Stimulated activated CD4-positive, alpha-beta T cell treated with anti-CD3 and anti-CD28 coated beads, Interleukin-12 subunit alpha, Interleukin-12 subunit beta, amount 100 ng/mL, for 4 hours (primary cell): ENCODE measurements at places on chromosomes 4 and X.

DNA sequence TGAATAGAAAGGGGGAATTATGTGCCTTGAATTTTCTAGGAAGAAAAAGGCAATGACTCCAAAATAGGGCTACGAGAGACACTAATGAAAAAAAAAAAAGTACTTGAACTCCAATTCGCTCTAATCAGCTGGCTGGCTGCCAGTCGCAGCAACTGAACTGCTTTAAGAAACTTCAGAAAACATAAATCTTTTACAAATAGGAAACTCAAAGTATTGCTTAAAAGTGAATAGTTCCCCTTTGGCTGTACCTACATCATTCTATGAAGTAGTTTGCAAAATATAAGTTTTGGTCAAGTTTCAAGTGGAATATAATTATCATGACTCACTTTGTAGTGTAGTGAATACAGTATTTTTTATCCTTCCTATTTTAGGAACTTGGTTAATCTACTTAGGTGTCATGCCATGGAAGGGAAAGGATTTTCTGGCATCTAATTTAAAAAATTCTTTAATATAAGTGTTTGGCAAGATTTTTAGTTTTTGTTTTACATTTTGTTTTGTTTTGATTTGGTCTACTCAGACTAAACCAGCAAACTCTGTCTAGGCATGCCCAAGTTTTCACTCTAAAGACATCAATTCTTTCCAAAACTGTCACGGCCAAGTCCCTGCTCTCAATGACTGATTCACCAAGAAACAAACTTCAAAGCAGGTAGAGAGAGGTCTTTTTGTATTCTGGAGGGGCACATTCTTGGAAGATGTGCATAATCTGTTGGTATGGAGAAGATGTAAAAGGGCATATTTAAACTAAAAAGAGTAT lies 382.4 kb upstream of the GALNT7 start:
- no peak for DNase-seq

DNA sequence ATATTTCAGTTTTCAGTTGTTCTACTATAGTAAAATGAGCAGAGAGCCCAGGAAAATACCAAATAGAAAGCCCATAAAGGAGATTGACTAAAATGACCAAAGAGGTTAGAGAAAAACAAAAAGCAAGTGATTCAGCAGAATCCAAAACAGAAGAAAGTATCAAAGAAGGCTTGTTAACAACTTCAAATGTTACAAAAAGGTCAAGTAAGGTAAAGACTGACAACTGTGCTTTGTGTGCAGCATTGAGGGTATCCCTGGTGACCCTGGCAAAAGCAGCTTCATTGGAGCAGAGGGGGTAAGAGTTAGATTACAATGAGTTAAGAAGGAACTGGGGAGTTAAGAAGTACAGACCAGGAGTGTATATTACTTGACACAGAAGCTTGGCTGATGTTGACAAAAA lies 317.9 kb downstream of the OPHN1 start:
- DNase-seq: no peak

DNA sequence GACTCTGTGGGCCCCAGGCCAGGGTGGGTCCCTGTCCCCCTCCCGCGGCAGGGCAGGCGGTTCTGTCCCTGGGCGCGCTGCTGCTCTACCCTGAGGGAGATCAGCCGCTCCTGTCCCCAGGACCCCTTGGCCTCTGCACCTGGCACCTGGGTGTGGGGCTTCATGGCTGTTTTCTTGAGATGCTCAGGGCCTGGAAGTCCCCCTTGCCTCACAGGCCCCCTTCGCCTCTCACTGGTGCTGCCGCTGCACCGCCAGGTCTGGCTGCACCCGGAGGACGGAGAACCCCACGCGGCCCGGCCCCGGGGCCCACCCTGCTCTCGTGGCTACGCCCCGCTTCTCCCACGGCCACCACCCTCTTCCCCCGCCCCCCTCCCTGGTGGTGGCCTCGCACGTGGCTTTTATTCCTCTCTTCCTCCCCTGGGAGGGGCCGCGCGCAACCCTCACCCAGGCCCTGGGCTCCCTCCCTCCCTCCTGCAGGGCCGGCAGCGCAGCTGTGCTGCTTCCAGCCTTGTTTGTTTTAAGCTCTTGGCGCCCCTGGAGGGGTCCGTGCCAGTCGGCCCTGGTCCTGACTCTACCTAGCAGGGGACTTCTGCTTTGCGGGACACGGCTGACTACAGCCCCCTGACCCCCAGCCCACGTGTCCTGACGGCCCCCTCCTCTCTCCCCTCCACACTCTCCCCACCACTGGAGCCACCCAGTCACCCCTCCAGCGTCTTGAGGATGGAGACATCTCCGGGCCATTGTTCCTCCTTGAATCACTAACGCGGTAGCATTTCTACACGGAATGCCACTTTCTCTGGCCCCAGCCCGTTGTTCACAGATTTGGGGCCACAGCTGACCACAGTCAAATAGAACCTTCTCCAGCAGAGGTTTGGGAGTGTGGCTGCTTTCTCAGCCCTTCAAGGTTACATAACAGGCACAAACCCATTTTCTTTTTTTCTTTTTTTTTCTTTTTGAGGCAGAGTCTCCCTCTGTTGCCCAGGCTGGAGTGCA lies 20.6 kb upstream of the CLDN24 start:
- DNase-seq: no peak

GRCh38 chrX:97787849-97788248 lies 904.1 kb downstream of the RPA4 start:
- DNase-seq: no peak

GRCh38 chr4:55323375-55323774 lies 22.7 kb upstream of the SRD5A3 start:
- DNase-seq: no peak

- no peak for DNase-seq
These were observed 36.0 kb upstream of the ARSJ start for GRCh38 chr4:114015444-114015899.

DNA sequence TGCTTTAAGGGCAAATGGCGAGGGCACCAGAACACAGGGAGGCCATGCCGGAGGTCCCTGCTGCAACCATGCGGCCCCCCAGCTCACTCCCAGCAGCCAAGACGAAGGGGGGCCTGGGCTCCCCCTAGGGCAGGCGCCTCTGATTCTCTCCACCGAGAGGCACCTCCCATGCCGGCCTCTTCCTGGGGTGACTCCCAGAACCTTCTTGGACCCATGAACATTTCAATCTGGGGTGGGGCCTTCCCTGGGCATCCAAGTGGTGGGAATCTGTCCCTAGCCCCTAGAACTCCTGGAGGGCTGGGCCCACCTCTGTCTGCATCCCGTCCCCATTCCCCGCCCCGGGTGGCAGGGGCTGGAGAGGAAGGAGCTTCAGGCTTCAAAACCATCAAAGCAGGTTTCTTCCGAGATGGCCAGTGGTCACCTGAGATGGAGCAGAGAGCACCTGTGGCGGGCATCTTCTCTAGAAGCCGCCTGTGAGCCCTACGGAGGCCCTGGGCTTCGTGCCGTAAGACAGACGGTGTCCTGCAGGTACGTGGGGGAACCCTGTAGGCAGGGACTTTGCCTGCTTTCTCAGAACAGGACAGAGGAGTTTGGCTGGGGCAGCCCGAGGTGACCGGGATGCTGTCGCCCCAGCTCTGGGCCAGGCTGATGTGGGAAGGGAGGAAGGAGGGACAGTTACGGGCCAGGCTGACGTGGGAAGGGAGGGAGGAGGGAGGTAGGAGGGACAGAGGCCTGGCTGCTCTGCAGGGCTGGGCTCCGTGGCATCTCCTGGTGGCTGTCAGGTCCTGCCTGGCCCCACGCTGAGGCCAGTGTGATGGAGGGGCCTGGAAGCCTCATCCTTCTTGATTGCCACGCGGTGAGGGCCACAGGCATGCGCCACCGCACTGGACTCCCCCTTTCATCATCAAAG lies 6.8 kb upstream of the SLC25A6 start:
- DNase-seq: no peak

DNA sequence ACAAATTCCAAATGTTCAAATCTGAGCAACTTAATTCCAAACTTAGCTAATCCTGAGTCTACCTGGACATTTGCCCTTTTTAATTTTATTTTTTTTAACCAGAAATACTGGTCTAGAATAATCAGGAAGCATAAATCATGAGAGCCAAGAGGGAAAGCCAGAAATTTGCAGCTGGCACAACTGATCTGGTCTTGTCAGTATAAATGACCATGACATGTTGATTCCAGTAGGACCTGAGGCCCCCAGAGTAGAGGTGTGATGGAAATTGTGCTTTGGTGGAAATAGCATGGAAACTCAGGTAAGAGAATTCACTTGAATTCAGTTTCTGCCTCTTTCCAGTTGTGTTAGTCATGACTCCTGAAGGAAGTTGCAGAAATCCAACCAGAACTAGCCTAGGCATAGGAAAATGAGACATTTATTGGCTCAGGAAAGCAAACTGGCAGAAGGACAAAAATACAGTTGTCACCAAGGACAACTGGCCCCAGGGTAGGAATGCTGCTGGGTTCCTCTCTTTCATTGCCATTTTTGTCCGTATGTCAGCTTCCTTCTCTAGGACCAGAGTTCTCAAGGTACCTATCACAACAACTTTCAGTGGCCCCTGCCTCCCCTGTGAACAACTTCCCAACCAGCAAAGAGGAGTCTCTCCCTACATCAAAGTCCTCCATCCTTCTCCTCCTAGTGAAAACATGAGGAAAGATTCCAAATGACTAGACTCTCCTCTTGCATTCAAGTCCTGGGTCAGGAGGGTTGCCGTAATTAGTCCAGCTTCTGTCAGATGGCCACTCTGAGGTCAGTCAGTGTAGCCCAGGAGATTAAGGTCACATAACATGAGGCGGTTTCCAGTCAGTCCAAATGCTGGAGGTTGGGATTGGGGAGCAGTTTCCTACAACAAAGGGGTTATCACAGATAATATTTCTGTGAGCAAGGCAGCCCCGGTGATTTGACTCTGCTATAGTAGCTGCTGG lies 29.3 kb upstream of the MYOZ2 start:
- DNase-seq: no peak

- no peak for DNase-seq
These were observed 90.2 kb downstream of the SLC2A9 start for GRCh38 chr4:9931146-9931545.

- DNase-seq: no peak
These were observed 103.0 kb downstream of the SYNPO2 start for GRCh38 chr4:118991686-118992085.

DNA sequence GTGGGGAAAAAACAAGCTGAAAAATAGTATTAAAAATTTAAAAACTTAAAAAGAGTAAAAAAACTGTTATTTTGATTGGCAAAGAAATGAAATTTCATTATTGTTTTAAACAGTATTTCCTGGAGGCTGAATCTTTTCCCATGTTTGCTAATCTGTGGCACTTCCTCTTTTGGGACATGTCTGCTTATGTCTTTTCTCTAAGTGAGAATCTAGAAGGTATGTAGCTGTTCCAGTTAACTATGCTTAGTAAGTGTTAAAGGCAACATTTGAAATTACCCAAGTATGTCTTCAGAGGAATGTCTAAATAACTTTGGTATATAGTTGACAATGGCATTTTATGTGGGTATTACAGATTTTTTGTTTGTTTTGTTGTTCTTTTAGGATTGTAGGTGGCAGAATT lies 81.6 kb upstream of the TBC1D9 start:
- no peak for DNase-seq

DNA sequence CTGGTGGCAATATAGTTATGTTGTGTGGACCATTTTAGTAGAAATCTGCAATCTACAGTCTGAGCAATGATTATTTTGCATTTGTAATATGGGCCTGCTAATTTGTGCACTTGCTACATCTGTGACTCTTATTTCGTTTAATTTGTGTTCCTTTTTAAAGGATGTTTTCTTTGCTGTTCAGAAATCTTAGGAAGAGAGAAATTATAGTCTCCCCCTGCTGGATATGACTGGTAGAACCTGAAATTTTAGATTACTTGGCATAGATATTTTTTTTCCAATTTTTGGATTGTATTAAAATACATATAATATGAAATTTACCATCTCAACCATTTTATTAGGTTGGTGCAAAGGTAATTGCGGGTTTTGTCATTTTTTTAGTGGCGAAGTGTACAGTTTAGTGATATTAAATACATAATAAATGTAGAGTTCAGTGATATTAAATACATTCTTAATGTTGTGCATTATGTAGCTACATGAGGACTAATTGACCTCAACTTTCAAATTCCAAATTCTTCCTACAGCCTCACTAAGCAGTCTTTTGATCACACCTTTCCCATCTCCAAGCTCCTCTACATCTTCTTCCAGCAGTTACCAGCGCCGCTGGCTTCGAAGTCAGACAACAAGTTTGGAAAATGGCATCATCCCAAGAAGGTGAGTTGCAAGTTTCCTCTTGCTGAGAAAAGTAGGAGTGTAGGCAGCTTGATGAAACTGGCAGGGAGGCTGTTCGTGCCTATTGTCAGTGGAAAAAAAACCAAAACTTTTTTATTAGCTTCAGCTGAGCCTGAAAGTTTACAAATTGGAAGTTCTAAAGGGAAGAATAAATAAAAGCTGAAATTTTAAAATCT lies 82.2 kb downstream of the FNIP2 start:
- DNase-seq: no peak

GRCh38 chrX:16267431-16267830 lies 100.2 kb downstream of the MAGEB17 start:
- no peak for DNase-seq

DNA sequence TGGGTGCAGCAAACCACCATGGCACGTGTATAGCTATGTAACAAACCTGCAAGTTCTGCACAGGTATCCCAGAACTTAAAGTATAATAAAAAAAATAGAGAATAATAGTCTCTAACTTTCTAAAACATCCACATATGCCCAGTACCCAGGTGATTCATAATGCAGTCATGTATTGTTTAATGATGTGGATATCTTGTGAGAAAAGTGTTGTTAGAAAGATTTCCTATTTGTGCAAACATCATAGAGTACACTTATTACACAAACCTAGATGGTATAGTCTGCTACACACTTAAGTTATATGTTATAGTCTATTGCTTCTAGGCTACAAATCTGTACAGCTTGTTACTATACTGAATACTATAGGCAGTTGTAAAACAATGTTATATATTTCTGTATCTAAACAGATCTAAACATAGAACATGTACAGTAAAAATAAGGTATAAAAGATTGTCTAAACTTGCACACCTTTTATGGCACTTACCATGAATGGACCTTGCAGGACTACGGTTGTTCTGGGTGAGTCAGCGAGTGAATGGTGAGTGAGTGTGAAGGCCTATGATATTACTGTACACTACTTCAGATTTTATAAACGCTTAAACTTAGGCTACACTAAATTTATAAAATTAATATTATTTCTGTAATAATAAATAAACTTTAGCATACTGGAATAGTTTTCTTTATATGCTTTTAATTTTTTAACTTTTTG lies 232.2 kb upstream of the SLIT2 start:
- no peak for DNase-seq

- no peak for DNase-seq
These were observed 61.2 kb downstream of the STK32B start for GRCh38 chr4:5112333-5113095.

GRCh38 chrX:9902656-9903055 lies 64.5 kb upstream of the CLDN34 start:
- no peak for DNase-seq

GRCh38 chr4:37068580-37068979 lies 176.0 kb upstream of the NWD2 start:
- no peak for DNase-seq

- no peak for DNase-seq
These were observed 334.4 kb downstream of the SPRY1 start for GRCh38 chr4:123731035-123731434.
